ENCODE measurements at places on chromosomes 7 and 10.

DNA sequence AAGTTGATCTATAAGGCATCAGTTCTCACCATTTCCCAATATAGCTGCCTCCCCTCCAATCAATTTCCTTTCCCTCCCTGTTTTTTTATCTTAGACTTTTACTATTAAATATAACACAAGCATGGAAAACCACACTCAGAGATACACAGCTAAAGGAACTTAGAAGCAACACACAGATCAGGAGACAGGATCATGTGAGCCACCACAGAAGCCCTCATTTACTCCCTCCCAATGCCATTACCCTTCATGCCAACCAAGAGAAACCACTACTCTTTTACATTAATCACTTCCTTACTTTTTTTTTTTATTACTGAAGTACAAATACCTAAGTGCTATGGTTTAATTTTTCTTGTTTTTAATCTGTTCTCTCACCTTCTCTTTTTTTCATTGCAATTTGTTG, 33.0 kb downstream of the COG5 start:
- no peak for DNase-seq

- no peak for DNase-seq
Observed at GRCh38 chr10:20406281-20407104, 490.6 kb downstream of the NEBL start.

- DNase-seq: peak; percentile 80
Observed at GRCh38 chr7:82044497-82045080, 274.7 kb upstream of the HGF start.

GRCh38 chr10:131902691-131903090, 1.9 kb downstream of the PPP2R2D start:
- no peak for DNase-seq

DNA sequence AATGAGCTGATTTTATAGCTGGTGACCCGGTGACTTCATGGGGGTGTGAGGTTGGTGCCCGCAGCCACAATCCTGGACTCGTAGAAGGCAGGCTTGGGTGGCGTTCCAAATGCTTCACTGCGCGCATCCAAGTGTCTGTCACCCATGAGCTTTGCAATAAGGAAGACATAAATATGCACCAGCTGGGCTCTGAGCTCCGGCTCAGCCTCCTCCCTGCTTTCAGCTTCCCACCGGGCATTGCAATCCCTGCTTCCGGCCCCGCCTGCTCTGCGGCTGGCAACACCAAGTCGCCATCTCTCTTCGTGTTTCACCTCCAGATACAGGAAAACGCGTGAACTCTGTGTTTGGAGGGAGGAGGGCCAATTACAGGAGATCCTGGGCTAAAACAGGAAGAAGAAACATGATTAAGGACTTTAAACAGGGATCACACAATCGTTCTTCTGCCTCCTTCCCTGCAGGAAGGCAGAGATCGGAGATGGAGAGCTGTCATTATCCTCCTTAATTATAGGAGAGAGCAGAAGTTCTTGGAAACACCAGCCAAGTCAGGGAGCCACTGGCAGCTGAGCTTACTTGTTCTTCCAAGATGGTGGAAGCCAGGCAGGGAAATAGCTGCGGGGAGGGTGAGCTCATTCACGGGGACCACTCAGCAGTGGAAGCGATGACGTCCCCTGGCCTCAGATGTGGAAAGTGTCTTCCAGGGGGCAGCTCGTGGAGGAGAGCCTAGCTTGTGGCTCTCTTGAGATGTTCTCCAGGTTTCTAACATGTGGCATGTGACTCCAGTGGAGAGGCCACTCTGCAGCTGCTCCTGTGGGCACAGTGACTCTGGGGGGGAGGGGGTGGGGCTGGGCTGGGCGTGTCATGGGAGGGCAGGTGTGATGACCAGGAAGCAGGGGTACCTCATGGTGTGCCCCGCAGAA, 134.9 kb downstream of the CAMK1D start:
- DNase-seq: no peak

DNA sequence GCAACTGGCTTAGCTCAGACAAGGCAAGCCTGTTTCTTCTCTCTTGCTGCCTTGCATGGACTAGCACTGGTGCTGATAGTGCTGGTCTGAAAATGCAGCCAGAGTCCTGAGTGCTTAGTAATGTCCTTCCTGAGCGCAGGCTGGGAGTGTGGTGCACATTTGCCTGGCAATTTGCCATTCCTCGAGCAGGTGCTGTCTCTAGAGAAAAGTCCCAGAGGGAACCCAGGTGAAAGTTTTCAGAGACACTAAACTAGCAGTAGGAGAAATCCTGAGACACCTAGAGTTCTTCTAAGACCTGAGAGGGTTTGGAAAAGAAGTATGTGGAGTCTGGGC, 1.9 kb downstream of the SFTPD start:
- no peak for DNase-seq

- DNase-seq: peak; percentile 91
Observed at GRCh38 chr7:40551685-40552576, 417.1 kb downstream of the SUGCT start.

DNA sequence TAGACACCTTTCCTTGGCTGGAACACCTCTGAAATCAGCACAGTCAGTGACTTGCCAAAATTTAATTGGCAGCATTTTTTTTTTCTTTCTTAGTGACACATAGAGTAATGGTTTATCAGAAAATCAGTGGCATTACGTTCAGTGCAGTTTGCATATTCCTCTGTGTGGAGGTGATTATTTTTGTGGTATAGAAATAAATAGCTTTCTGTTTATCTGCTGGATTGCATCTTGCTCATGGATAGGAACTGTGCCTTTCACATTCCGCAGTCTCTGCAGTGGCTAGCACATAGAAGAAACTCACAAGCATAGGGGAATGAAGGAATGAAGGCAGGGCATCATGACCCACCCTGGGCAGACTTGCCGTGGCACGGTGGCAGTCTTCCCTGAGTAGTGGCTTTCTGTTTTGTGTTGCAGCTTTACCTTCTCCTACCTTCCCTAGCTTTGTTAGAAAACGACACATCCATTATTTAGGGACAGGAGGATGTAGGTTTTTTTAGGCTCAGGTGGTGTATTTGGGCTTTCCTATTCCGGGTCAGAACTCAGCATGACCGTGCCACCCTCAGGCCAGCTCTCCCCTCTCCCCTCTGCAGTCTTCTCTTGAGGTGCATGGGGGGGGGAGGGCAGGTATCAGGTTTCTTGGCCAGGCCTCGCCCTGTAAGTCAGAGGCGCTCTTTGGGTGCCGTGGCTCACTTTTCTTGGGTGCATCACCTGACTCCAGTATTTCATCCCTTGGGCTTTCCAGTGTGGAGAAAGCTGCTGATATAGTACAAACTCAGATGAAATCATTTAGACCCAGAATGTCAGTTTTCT, 112.5 kb upstream of the GJD4 start:
- DNase-seq: no peak

GRCh38 chr10:4527281-4527970, 298.6 kb upstream of the AKR1E2 start:
- peak; percentile 33 for DNase-seq

DNA sequence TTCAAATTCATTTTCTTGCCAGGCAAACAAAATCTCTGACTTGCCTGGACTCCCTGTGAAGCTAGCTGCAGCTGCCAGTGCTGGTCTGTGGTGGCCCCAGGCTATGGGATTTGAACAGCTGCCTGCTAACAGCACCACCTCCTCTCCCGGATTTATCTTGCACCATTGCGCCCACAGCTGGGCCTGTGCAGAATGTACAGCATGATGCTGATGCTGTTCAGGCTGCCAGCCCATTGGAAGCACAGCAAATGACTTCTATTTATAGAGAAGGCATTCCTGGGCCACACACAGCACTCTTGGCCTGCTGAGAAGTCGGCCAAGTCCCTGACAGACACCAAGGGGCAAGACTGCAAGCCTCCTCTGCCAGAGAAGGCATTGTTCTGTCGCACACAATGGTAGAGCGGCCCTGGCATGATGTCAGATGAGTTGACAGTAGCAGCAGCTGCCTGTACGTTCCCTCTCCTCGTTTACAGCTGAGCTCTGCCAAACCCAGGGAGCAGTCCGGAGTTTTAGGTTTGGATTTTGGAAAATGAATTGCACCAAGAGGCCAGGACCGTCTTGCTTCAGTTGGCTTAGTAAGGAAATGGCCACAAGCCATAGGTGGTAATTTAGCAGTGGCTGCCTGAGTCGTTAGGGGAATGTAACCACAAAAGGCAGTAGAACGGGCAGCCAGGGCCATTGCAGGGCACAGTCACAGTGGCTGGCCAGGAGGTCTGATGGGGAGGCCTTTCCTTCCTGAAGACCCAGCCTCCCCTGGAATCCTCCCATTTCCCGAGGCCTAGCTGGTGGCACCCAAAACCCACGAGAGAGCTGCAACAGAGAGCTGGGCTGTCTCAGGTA, 38.5 kb downstream of the MTURN start:
- peak; percentile 75 for DNase-seq

DNA sequence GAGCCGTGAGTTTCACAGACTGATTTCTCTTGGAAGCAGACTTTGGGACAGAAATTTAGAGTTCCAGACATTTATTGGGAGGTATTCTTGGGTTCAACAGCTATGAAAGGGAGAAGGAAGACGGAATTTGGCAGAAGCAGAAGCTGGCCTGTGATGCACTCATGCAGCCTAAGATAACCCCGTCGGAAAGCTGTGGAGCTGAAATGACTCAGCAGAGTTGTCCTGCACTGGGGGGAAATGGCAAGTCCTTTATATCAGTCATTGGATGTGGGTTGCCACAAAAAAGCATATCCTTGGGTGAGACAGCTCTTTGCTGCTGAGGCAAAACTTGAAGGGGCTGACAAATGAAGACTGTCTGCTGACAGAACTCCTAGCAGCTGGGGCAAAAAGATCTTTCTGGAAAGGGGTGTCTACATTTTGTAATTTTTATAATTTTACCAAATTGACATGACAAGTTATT, 11.5 kb upstream of the MICU1 start:
- peak; percentile 65 for DNase-seq

GRCh38 chr7:35818513-35818912, 17.7 kb downstream of the SEPTIN7 start:
- no peak for DNase-seq

- peak; percentile 76 for DNase-seq
Observed at GRCh38 chr7:33692956-33693355, 212.4 kb upstream of the BMPER start.

- no peak for DNase-seq
Observed at GRCh38 chr7:151371266-151371665, 29.7 kb downstream of the NUB1 start.

- peak; percentile 67 for DNase-seq
Observed at GRCh38 chr7:130910949-130911944, 177.2 kb upstream of the KLF14 start.

All from fibroblast of pulmonary artery (primary cell).